ENCODE measurements at places on chromosomes 5 and 9.

GRCh38 chr5:31824869-31825517 is 186.1 kb downstream of the PDZD2 start:
- no peak for DNase-seq

- DNase-seq = peak; percentile 37
Measured at GRCh38 chr9:121634329-121635261, 16.8 kb upstream of the DAB2IP start.

- DNase-seq = peak; percentile 38
Measured at GRCh38 chr5:159449925-159450324, 119.6 kb upstream of the IL12B start.

DNA sequence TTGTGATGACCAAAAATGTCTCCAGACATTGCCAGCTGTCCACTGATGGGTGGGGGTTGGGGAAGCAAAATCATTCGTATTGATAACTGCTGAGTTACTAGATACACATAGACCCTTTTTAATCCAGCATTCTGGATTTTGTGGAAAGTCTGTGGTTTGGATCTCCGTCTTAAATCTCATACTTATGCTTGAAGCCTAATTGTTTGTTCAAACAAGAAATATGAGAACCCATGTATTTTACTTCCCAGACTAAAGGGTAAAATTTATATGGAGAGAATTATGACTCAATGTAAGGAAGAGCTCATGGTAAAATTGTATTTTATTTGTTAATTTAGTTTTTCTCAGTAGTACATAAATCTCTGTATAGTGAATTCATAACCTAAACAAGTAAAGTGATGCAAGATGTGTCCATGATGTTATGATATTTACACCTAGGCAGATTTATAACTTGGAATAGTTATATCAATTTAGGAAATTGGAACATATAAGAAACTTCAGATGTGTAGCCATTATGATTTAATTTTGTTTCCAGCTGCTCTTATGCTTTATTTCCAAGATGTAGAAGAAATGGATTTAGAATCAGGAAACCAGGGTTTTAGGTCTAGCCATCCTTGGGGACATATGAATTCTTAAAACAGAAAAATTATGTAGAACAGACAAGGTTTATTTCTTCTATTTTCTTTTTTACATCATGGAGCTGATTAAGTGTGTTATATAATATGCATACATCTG is 4.5 kb upstream of the OGN start:
- DNase-seq = no peak

GRCh38 chr9:19049917-19050636 is 850 bp downstream of the RRAGA start:
- no peak for DNase-seq

DNA sequence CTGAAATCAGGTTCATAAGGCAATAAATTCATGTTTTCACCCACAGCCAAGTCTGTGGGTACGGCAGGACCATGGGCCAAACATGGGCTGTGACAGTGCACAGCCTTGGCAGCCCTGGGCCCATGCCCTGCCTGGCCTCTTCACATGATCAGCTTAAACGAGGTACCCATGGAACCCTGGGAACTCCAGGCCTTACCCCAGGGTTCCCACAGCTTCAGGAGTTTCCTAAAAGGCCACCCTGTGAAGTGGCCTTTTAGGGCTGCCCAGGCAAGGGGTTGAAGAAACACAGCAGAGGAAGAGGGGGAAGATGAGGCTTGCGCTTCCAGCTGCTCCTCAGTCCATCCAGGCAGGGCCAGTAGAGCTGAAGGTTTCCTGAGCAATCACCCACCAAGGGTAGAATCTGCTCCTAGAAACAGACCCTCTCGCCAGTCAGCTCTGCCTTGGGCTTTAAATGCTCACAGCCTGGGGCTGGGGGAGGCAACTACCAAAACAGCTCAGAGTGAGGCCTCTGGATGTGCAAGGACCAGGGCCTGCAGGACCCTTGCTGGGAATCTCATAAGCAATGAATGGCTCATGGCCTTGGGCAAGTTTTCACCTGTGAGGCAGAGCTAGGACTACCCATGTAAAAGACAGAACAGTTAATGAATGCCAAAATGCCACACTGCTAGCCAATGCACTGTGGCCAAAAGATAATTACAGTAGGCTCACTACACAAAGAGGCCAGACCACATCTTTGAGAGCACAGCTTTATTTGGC is 79.3 kb upstream of the LRRTM2 start:
- no peak for DNase-seq

GRCh38 chr9:127222388-127223095 is 42.0 kb upstream of the GARNL3 start:
- DNase-seq = no peak

- DNase-seq = no peak
Measured at GRCh38 chr5:52466749-52467520, 320.8 kb upstream of the ITGA1 start.

GRCh38 chr9:35681341-35682002 is 7.7 kb downstream of the CA9 start:
- DNase-seq = no peak

DNA sequence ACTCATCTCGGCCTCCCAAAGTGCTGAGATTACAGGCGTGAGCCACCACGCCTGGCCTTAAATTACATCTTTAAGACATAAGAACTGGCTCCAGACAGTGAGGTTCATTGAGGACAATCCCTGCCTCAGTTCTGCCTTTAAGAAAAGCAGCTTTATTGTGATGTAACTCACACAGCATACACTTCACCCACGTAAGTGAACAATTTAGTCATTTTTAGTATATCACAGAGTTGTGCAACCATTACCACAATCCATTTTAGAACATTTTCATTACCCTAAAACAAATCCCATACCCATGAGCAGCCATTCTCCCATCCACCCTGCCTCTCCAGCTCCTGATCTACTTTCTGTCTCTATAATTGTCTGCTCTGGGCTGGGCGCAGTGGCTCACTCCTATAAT is 24.0 kb upstream of the LTC4S start:
- no peak for DNase-seq

DNA sequence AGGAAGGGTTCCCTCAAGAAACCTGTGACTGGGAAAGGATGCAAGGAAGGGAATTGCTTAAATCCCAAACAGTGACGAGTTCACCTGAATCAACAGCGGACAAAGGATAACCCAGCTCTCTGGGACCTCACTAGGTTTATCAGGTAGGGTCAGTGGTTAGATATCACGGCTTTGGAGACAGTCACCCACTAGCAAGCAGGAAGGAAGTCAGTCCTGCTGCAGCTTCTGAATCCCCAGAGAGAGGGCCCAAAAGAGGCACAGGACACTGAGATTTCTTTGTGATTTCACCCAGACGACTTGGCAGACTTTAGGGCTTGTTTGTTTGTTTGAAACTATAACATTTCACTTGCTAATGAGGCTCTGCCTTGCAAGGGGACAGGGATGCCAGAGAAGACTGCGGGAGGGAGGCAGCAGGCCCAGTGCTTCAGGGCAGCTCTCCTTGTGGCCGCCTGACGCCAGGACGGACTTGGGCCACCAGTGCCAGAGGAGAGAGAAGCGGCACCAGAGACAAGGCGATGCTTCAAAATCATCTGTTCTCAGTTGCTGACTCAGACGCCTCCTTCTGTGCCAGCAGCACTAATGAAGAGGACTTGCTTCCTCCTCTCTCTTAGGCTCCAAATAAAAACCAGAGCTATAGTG is 275.6 kb upstream of the SLC30A5 start:
- no peak for DNase-seq

GRCh38 chr9:98967680-98968079 is 24.0 kb downstream of the COL15A1 start:
- DNase-seq = no peak

DNA sequence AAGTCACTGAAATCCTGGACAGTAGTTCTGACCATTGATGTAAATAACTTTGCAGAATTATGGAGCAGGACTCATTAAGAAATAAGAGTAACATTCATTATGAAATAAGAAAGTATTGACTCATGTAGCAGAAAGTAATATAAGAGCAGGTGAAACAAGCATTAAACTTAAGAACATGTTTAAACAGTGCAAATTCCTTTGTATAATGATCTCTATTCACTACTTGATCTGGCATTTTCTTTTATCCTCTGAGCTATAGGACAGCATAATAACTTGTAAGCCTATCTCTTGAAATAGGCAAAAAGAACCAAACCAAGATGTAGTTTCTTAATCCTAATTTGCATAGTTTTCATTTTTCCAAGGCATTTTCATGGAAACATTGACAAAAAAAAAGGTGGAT is 42.3 kb downstream of the PLGRKT start:
- no peak for DNase-seq

DNA sequence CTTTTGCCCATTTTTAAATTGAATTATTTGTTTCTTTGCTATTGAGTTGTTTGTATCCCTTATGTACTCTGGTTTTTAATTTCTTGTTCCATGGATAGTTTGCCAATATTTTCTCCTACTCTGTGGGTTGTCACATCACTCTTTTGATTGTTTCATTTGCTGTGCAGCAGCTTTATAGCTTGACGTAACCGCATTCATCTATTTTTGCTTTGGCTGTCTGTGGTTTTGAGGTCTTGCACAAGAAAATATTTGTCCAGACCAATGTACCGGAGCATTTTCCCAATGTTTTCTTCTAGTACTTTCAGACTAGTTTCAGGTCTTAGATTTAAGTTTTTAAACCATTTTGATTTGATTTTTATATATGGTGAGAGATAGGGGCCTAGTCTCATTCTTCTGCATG is 36.2 kb upstream of the ZNF366 start:
- no peak for DNase-seq

DNA sequence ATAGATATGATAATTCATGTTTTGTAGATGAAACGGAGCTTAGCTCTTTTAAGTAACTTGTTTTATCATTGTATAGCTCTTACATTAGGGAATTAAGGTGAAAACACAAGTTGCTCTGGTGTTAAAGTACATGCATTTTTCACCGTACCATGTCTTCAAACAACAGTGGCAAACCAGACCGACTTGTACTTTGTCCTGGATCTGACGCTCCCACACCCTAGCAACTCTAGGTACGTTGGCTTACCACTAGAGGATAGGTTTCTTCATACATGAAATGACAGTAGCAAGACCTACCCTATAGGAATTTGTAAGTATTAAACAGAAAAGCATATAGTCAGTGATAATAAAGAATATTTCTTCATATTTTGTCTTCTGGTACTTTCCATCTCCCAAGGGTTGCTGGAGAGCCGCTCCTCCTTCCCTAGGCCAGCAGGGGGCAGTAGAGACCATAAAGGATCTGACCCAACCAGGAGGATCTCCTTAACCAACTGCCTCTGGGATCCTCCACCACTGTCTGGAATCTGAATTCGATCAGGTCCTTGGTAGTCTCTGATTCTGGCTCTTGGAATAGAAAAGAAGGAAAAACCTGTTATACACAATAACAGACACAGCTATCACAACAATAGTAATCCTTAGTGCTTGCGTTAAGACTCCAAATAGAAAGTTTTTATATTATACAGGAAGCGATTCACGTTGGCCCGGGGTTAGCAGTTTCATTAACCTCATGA is 136.7 kb downstream of the CAVIN4 start:
- DNase-seq = peak; percentile 67

GRCh38 chr9:127721391-127721821 is 5.5 kb downstream of the TTC16 start:
- peak; percentile 60 for DNase-seq

- no peak for DNase-seq
Measured at GRCh38 chr5:176639981-176640380, 7.3 kb upstream of the TSPAN17 start.

GRCh38 chr9:76180541-76180940 is 213.7 kb downstream of the RFK start:
- DNase-seq = peak; percentile 1

DNA sequence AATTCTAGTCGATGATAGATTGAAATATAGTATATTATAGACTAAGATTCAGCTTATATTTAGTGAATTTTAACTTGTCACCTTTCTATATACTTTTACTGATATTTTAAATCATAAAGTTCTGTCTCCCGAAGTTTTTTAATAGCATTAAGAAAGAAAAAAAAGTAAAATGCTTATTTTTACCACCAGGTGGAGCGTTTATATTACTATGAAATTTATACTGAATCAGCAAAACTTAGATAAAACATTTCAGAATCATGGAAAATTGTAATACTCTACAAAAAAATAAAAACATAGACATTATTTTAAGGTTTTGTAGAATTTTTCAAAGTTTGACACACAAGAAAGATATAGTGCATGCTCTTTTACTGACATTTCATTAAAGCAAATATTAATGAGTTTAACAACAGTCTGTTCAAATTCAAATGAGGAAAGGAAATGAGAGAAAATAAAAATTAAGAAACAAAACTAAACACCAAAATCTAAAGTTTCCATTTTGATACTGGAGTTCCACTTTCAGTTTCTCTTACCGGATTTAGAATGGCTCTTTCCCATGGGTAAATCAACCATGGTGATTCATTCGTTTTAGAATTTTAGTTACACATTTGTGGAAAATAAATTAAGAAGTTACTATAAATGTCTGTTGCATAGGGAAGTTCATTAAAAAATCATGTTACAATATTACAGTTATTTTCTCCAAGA is 1035.3 kb downstream of the CDH12 start:
- no peak for DNase-seq

- DNase-seq = no peak
Measured at GRCh38 chr5:98121036-98121936, 652.2 kb upstream of the RGMB start.

GRCh38 chr5:110032376-110032775 is 342.6 kb downstream of the MAN2A1 start:
- no peak for DNase-seq

DNA sequence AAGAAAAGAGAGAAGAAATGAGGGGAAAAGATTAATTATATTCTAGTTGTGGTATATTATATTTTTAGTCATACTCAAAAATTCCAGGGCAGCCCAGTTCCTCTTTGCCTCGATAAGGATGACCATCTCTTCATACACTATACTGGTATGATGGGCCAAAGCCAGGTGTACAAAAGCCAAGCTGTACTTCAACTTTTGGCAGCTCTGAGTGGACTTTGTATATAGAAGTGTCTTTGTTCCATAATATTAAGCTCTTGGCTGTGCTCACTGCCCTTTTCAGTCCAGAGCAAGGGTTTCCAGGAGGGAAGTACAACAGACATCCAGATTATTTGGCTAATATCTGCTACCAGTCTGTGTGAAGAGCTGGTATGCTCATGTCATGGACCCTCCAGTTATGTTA is 934.3 kb upstream of the CDH10 start:
- DNase-seq = no peak

DNA sequence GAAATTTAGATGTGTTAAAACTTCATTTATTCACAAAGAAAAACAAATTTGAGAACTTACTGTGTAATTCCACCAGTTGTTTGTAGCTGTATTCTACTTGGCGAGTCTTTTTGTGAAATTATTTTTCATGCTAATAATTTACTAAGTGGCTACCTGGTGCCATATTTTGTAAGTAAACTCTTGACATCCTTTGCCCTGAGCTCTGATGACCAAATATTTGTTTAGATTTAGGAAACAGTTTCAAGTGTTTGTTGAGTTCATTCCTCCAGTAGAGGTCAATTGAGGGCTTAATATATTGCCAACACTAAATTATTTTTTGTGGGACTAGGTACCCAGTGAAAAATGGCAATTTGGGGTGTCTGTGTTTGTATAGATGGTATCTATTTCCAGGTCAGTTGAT is 3.7 kb downstream of the CNTLN start:
- no peak for DNase-seq
